Activated naive CD8-positive, alpha-beta T cell treated with anti-CD3 and anti-CD28 coated beads, Interleukin-2, amount 10 ng/mL, durations not matched to agents 7 days and 5 days (primary cell): ENCODE measurements at places on chromosomes 1 and 21.

DNA sequence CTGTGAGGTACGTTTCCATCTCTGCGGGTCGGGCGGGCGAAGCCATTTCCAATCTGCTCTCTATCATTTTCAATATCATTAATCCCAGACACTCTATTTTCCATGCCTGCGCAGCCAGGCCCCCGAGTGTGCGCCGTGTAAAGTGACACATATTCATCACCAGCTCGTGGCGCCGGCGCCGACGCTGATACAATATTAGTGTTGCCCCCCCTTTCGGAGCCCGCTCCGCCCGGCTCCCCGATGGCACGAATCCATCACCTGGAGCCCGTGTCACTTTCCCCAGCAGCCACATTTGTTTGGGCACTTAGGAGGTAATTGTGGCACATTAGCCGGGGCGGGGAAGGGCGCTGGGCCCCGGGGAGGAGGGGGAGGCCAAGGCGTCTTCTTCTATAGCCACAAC, 33.7 kb upstream of the DMBX1 start:
- no peak for DNase-seq
- H3K4me1 ChIP-seq: peaks cover 2% of the 10 kb centered on the region
- H3K27me3 ChIP-seq: peaks cover 38% of the 10 kb centered on the region
- H3K36me3 ChIP-seq: no peaks in the 10 kb centered on the region

DNA sequence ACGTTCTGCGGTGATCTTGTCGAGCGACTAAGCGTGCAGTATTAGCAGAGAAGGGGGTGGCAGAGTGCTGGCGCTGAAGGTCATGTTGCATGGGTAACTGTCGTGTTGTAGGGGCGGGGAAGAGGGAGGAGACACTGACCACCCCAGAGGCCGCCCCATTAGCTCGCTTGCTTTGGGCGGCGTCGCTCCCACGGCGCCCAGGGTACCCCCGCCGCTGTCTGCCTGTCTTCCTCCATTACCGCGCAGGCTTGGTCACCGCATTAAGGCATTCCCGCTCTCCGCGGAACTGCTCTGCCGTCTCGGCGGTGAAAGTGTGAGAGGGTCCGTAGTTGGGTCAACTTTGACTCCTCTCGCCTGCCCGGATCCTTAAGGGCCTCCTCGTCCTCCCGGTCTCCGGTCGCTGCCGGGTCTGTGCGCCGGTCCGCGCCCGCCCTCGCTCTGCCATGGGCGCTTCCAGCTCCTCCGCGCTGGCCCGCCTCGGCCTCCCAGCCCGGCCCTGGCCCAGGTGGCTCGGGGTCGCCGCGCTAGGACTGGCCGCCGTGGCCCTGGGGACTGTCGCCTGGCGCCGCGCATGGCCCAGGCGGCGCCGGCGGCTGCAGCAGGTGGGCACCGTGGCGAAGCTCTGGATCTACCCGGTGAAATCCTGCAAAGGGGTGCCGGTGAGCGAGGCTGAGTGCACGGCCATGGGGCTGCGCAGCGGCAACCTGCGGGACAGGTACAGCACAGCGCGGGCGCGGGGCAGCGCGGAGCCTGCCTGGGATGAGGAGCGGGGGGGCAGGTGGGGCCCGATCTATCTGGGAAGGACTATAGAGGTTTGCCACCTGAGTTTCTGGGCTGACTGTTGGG, at the start of gene MTARC2:
Gene MTARC2 (plus strand): TSS at position 234 of the 846 bp plus-strand sequence. CDS start 210 bp downstream, at position 444.
- peaks cover 50% of the 10 kb centered on the region for H3K27me3 ChIP-seq
- no peak within 1 kb of the TSS for H3K27ac ChIP-seq
- peak within 1 kb of the TSS; percentile 64 for H3K4me3 ChIP-seq
- peaks cover 5% of the 10 kb centered on the region for H3K4me1 ChIP-seq
- no peaks in the 10 kb centered on the region for H3K36me3 ChIP-seq

GRCh38 chr1:50132347-50132894, 23.7 kb downstream of the ELAVL4 start:
- H3K4me1 ChIP-seq: no peaks in the 10 kb centered on the region
- H3K27ac ChIP-seq: no peak overlapping the region
- no peak overlapping the region for H3K4me3 ChIP-seq
- no peaks in the 10 kb centered on the region for H3K36me3 ChIP-seq

GRCh38 chr1:41073971-41074370, 52.4 kb upstream of the SLFNL1 start:
- H3K4me3 ChIP-seq: no peak overlapping the region
- peaks cover 10% of the 10 kb centered on the region for H3K36me3 ChIP-seq
- DNase-seq: no peak

DNA sequence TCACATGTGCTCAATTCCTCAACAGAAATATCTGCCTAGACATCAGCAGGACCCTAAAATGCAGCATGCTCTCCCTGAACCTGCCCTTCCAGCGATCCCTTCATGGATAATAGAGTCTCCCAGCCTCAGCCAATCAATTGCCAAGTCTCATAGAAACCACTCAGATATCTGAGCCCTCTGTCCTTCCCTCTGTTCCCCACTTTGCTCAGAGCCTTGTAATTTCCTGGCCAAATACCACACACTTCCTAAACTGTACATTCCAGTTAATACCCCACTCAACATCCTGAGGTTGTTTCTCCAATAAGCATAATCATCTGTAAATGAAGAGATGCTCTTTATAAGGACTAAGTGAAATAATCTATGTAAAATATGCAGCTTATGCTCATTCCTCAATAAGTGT, 59.3 kb upstream of the PTGFRN start:
- H3K27me3 ChIP-seq: peaks cover 2% of the 10 kb centered on the region
- DNase-seq: no peak
- H3K27ac ChIP-seq: no peak overlapping the region
- H3K4me1 ChIP-seq: peaks cover 25% of the 10 kb centered on the region

- no peaks in the 10 kb centered on the region for H3K4me1 ChIP-seq
- no peak for DNase-seq
- H3K27ac ChIP-seq: no peak overlapping the region
- no peaks in the 10 kb centered on the region for H3K36me3 ChIP-seq
- H3K27me3 ChIP-seq: no peaks in the 10 kb centered on the region
These were observed 256.8 kb downstream of the FAF1 start for GRCh38 chr1:50703240-50703639.

DNA sequence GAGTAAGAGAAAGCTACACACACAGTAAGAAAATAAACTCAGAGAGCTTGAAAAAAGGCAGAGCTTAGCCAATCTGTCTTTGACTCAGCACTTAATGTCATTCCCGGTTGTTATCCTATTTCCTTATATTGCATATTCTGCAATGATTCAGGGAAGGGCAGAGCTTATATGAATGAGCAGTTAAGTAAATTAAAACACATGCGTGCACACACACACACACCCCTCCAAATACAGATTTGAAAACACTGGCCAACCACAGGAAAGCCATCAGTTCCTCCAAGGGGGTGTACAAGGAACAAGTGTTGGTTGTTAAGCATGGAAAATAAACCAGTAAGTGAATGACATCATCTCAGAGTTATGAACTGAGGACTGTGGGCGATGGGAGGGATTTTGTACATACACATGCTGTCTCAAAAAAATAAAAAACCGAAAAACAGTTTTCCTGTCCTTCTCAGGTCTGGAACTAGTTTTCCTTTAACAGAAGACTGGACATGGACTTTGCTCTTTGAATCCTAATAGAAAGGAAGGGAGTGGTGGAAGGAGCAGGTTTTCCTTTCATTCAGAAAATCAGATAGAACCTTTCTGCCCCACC, 1.0 kb downstream of the IQGAP3 start:
- no peak for DNase-seq
- H3K27me3 ChIP-seq: peaks cover 15% of the 10 kb centered on the region
- peaks cover 14% of the 10 kb centered on the region for H3K4me1 ChIP-seq
- peak overlapping the region; percentile 97 for H3K4me3 ChIP-seq
- no peak overlapping the region for H3K27ac ChIP-seq

GRCh38 chr1:172607145-172607544, 51.8 kb upstream of the FASLG start:
- H3K27me3 ChIP-seq: no peaks in the 10 kb centered on the region
- H3K36me3 ChIP-seq: peaks cover 32% of the 10 kb centered on the region
- peaks cover 13% of the 10 kb centered on the region for H3K4me1 ChIP-seq
- H3K27ac ChIP-seq: no peak overlapping the region

DNA sequence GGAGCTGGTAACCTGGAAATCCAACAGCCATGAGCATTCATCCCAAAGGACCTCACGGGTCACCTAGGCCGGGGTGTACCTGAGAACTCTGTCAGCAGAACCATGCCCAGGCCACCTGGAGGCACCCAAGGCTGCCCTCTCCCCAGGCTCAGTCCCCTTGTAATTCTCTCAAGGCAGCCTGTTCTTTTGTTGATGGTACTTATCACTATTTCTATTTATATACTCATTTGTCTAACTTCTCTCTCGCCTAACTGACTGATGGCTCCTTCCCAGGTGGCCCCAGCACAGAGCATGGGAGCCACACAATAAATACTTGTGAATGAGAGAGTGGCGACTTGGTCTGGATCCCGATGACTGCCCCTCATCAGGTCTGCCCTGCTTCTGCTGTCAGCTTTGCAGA, 16.7 kb downstream of the CASP9 start:
- no peaks in the 10 kb centered on the region for H3K4me1 ChIP-seq
- H3K36me3 ChIP-seq: peaks cover 3% of the 10 kb centered on the region
- no peak overlapping the region for H3K4me3 ChIP-seq
- H3K27me3 ChIP-seq: no peaks in the 10 kb centered on the region

- no peak for DNase-seq
- H3K27ac ChIP-seq: no peak overlapping the region
- H3K4me1 ChIP-seq: peaks cover 14% of the 10 kb centered on the region
- peaks cover 8% of the 10 kb centered on the region for H3K36me3 ChIP-seq
These were observed 8.5 kb downstream of the AKT3 start for GRCh38 chr1:243841507-243841906.

GRCh38 chr21:45357436-45358260, 47.3 kb upstream of the COL18A1 start:
- H3K27ac ChIP-seq: no peak overlapping the region
- H3K4me1 ChIP-seq: peaks cover 4% of the 10 kb centered on the region
- no peaks in the 10 kb centered on the region for H3K36me3 ChIP-seq
- H3K4me3 ChIP-seq: no peak overlapping the region
- no peak for DNase-seq

- no peak overlapping the region for H3K4me3 ChIP-seq
- H3K36me3 ChIP-seq: peaks cover 38% of the 10 kb centered on the region
- H3K4me1 ChIP-seq: peaks cover 36% of the 10 kb centered on the region
- H3K27me3 ChIP-seq: no peaks in the 10 kb centered on the region
These were observed 91.7 kb upstream of the IVNS1ABP start for GRCh38 chr1:185408700-185409270.

DNA sequence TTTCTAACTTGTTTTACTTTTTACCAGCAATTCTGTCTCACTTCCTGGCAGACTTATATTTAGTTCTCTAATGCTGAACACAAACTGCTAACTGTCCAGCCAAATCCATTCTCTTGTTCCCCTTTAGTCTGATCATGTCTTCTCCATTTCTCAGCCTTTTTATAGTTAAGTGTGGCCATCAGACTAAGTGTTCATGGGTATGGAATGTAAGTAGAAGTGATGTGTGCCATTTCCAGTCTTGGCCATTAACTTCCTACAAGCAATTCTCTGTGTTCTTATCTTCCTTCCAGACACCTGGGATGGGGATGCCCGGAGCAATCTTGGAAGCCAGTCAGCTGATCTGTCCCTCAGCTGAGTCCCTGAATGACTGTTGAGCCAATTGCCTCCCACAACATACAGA, 165.8 kb downstream of the ST6GALNAC3 start:
- no peak overlapping the region for H3K27ac ChIP-seq
- DNase-seq: no peak
- no peaks in the 10 kb centered on the region for H3K27me3 ChIP-seq
- H3K4me1 ChIP-seq: peaks cover 2% of the 10 kb centered on the region
- no peak overlapping the region for H3K4me3 ChIP-seq

GRCh38 chr1:161981735-161982506, 41.7 kb downstream of the OLFML2B start:
- H3K4me1 ChIP-seq: no peaks in the 10 kb centered on the region
- DNase-seq: no peak
- no peak overlapping the region for H3K27ac ChIP-seq
- H3K4me3 ChIP-seq: no peak overlapping the region
- no peaks in the 10 kb centered on the region for H3K36me3 ChIP-seq

GRCh38 chr1:160353223-160353622, 10.0 kb downstream of the NCSTN start:
- H3K36me3 ChIP-seq: peaks cover 30% of the 10 kb centered on the region
- H3K27ac ChIP-seq: no peak overlapping the region
- no peak for DNase-seq
- no peaks in the 10 kb centered on the region for H3K4me1 ChIP-seq
- no peak overlapping the region for H3K4me3 ChIP-seq

- H3K4me3 ChIP-seq: no peak overlapping the region
- no peak overlapping the region for H3K27ac ChIP-seq
- no peaks in the 10 kb centered on the region for H3K4me1 ChIP-seq
- DNase-seq: peak; percentile 7
These were observed 17.5 kb downstream of the SLC19A1 start for GRCh38 chr21:45524756-45525152.

GRCh38 chr1:9689971-9690381, 38.4 kb downstream of the PIK3CD start:
- H3K4me1 ChIP-seq: peaks cover 63% of the 10 kb centered on the region
- no peaks in the 10 kb centered on the region for H3K27me3 ChIP-seq
- peak overlapping the region; percentile 83 for H3K27ac ChIP-seq

- no peak overlapping the region for H3K4me3 ChIP-seq
- no peak overlapping the region for H3K27ac ChIP-seq
- no peak for DNase-seq
- no peaks in the 10 kb centered on the region for H3K36me3 ChIP-seq
- H3K4me1 ChIP-seq: peaks cover 27% of the 10 kb centered on the region
- H3K27me3 ChIP-seq: peaks cover 2% of the 10 kb centered on the region
These were observed 49.4 kb downstream of the SYDE2 start for GRCh38 chr1:85151446-85151845.

DNA sequence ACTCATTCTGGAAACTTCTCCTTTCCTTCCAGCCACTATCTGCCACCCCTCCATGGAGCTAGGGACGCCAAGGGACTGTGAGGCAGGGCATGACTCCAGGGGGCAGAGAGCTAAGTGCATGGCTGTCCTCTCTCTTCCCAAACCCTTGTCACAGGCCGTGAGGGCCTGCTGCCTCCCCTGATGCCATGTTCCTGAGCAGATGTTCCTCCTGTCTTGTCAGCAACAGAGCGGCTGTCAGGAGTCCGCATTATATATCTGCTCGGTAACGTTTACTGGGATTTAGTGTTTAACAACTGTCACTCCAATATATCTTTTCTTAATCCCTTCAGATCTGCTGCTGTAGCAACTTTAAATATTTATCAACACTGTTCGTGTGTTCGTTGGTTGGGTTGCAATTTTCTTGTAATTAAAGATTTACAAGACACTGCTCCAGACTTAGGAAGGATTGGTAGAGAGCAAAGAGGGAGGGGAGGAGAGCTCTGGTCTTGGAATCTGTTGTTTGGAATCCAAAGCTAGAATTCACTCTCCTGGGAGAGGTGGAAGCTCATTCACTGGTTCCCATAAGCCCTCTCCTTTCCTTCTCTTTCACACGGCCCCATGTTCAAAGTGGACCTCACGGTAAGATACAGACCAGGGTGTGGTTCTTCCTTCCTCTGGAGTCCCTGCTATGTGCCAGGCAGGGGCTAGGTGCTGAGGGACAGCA, 76.2 kb downstream of the MDM4 start:
- DNase-seq: no peak
- H3K36me3 ChIP-seq: peaks cover 3% of the 10 kb centered on the region
- no peaks in the 10 kb centered on the region for H3K4me1 ChIP-seq
- no peaks in the 10 kb centered on the region for H3K27me3 ChIP-seq

GRCh38 chr1:176932114-176933104, 232.1 kb downstream of the ASTN1 start:
- H3K4me1 ChIP-seq: no peaks in the 10 kb centered on the region
- DNase-seq: no peak
- H3K27me3 ChIP-seq: no peaks in the 10 kb centered on the region
- H3K36me3 ChIP-seq: no peaks in the 10 kb centered on the region
